Activated CD4-positive, alpha-beta T cell treated with anti-CD3 and anti-CD28 coated beads for 1 hour (primary cell): ENCODE measurements at places on chromosomes 4 and X.

GRCh38 chr4:91359041-91360031 is 944.4 kb upstream of the GRID2 start:
- no peak for DNase-seq

DNA sequence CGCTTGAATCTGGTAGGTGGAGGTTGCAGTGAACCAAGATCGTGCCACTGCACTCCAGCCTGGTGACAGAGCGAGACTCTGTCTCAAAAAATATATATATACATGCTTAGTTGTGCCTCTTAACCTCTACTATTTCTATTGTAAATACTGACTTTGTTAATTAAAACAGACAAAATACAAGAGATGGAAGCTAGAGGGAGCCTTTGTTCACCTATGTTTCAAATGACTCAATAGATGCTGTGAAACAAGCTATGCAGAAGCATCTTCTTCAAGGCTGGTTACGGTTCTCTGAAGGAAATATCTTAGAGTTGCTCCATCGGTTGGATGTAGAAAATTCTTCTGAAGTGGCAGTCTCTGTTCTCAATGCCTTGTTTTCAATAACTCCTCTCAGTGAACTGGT is 6.2 kb downstream of the NCAPG start:
- DNase-seq = no peak

DNA sequence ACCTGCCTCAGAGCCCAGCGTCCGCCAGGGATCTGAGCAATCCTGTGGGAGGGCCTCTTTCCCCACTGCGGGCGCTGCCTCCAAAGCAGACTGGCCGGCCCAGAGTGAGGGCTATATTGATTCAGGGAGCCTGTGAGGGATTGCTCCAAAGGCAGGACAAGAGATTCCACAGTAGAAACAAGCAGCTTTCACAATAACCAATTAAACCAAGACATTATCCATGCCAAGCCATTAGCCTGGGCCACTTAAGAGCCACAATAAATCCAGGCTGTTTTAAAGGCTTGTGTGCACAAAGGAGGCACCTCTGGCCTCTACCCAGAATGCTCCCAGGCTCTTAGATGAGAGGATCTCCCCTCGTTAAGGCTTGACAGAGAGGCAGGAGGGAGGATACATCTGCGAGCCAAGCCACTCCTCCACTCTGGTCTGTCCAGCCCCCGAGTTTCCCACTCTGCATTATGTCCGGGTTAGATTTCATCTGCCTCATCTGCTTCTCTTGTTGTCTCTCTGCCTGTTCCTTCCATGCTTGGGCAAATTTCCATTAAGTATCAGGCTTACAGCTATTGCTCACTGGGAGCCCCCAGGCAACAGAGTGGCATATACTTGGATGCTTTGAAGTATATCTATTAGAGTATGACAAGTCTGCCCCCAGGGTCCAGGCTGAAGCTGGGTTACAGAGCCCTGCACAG is 357.9 kb downstream of the UNC5C start:
- no peak for DNase-seq

- no peak for DNase-seq
Measured at GRCh38 chr4:99617374-99617773, 40.3 kb downstream of the C4orf54 start.

- no peak for DNase-seq
Measured at GRCh38 chr4:7206911-7207567, 14.7 kb downstream of the SORCS2 start.

GRCh38 chr4:26407476-26407875 is 82.8 kb downstream of the CCKAR start:
- no peak for DNase-seq

DNA sequence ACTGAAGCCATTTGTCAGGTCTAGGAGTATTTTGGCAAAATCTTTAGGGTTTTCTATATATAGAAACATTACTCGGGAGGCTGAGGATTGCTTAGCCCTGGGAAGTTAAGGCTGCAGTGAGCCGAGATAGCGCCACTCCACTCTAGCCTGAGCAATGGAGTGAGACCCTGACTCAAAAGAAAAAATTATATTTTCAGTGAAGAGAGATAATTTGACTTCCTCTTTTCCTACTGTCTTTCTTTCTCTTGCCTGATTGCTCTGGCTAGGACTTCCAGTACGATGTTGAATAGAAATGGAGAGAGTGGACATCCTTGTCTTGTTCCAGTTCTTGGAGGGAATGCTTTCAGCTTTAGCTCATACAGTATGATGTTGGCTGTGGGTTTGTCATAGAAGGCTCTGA is 44.4 kb downstream of the UCHL1 start:
- DNase-seq = no peak

- no peak for DNase-seq
Measured at GRCh38 chr4:3419836-3420605, 21.7 kb upstream of the HGFAC start.

GRCh38 chr4:127503111-127503510 is 129.6 kb upstream of the INTU start:
- DNase-seq = no peak

GRCh38 chr4:154010371-154010770 is 221.5 kb upstream of the SFRP2 start:
- DNase-seq = no peak

DNA sequence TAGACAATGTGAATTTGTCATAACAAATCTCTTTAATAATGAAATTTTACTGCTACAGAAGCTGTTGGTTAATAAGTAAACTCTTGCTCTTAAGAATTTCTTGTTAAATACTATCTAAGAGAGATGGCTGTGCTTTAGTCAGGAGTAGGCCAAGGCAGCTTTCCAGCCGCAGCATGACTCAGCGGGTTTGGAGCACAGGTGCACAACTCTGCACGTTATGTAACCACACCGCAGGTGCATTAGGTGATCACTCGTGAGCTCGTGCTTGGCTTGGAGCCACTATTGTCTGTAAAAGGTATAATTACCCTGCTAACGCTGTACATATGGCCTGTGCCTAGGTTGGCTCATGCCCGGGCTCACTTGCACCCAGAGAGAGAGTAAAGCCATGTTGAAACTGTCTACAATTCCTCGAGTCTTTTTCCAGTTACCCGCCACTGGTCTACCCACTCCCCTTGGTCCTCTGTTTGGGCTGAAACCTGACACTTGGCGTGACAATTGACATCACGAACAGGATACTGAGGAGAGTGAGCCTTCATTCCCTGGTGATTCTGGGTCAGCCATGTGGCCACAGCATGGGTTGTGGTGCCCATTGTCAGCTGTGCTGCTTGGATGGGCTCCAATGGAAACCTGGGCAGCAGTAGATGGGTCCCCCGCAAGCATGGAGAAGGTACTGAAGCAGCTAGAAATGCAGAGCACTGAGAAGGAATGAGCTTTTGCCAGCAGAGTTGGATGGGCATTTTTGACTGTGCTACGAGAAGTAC is 18.4 kb upstream of the ANAPC4 start:
- no peak for DNase-seq

DNA sequence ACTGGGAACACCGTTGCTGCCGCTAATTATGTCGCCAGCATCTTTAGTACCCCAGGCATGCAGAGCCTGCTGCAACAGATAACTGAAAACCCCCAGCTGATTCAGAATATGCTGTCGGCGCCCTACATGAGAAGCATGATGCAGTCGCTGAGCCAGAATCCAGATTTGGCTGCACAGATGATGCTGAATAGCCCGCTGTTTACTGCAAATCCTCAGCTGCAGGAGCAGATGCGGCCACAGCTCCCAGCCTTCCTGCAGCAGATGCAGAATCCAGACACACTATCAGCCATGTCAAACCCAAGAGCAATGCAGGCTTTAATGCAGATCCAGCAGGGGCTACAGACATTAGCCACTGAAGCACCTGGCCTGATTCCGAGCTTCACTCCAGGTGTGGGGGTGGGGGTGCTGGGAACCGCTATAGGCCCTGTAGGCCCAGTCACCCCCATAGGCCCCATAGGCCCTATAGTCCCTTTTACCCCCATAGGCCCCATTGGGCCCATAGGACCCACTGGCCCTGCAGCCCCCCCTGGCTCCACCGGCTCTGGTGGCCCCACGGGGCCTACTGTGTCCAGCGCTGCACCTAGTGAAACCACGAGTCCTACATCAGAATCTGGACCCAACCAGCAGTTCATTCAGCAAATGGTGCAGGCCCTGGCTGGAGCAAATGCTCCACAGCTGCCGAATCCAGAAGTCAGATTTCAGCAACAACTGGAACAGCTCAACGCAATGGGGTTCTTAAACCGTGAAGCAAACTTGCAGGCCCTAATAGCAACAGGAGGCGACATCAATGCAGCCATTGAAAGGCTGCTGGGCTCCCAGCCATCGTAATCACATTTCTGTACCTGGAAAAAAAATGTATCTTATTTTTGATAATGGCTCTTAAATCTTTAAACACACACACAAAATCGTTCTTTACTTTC is 1.8 kb downstream of the UBQLN2 start:
- no peak for DNase-seq

DNA sequence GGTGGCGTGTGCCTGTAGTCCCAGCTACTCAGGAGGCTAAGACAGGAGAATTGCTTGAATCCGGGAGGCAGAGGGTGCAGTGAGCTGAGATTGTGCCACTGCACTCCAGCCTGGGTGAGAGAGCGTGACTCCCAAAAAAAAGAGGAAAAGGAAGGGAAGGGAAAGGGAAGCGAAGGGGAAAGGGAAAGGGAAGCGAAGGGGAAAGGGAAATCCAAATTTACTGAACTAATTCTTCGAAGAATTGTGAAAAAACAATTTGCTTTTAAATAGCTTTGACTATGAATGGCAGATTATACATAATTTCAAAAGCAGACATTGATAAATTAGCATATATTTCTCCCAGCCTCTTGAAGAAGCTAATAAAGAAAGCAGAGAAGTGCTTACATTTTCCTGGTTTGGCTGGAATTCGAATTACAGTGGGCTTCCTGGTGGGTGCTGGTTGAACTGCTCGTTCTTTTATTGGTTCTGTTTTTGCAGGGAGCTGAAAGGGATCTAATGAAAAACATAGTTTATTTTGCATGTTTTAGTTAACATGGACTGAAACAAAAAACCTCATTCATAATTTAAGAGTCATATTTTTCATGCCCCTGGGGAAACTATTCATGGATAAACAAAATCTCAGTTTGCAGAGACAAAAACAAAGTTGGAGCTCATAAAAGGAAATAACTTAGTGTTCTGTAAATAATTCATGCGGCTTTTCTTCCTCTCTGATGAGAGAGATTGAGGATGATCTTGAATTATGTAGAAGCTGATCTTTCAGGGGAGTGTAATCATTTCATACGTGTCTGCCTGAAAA is 66.0 kb downstream of the RPS3A start:
- DNase-seq = no peak

GRCh38 chrX:37834937-37835336 is 12.4 kb downstream of the DYNLT3 start:
- no peak for DNase-seq

GRCh38 chr4:84085986-84086385 is 413.1 kb downstream of the NKX6-1 start:
- no peak for DNase-seq

DNA sequence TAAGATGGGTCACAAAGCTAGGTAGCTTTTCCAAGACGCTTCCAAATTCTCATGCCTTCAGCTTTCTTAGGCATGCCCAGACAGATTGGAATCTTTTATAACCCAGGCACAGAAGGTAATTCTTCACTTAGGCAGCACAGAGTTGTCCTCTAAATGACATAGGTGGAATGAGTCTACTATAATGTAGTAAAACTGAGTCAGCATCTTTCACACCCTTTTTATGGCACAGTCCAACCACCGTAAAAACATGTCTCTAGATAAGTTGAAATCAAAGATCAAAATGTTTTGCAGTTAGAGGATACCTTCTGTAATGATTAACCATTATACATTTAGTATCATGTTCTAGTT is 128.4 kb upstream of the FAT1 start:
- DNase-seq = no peak

GRCh38 chrX:29858714-29859113 is 356.6 kb upstream of the MAGEB2 start:
- DNase-seq = no peak

DNA sequence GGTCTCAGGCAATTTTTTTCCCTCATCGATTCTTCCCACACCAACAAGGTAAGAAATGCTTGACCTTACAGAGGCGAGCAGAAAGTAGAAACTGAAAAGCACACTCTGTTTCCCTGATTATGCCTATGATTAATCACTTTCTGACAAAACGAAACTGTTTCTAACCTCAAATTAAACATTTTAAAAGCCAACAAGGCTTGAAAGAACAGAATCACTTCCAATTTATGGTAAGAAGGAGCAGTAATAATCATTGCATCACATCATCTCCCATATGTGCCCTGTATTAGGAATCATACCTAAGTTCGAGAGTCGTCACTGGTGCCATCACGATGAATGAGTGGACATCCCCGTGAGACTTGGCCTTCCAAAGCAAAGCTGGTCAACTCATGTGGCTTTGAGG is 12.5 kb upstream of the CXCL13 start:
- DNase-seq = no peak

GRCh38 chrX:155148724-155149537 is 67.3 kb upstream of the VBP1 start:
- no peak for DNase-seq
